Activated naive CD8-positive, alpha-beta T cell treated with anti-CD3 and anti-CD28 coated beads for 36 hours (primary cell): ENCODE measurements at places on chromosomes 1 and 21. TPM values are rescaled to one million over a fixed set of nuclear protein-coding genes. Genes with fewer than 3 reads are reported as not detected.

The HUNK gene
- total RNA-seq, result 0.54 TPM

The FCRL1 gene
- total RNA-seq, result 0.74 TPM

The VPS13D gene
- 29.1 TPM for total RNA-seq

The KHDRBS1 gene
- 221 TPM for total RNA-seq

- no peak for DNase-seq
- H3K4me1 ChIP-seq, result peaks cover 2% of the 10 kb centered on the region
- no peaks in the 10 kb centered on the region for H3K27me3 ChIP-seq
- H3K4me3 ChIP-seq, result no peak overlapping the region
Observed at GRCh38 chr1:110717179-110717578, 42.4 kb upstream of the KCNA3 start.

- peak overlapping the region; percentile 69 for H3K4me3 ChIP-seq
- peaks cover 50% of the 10 kb centered on the region for H3K27me3 ChIP-seq
- H3K4me1 ChIP-seq, result peaks cover 6% of the 10 kb centered on the region
Observed at GRCh38 chr1:904310-904950, 19.3 kb upstream of the SAMD11 start.

DNA sequence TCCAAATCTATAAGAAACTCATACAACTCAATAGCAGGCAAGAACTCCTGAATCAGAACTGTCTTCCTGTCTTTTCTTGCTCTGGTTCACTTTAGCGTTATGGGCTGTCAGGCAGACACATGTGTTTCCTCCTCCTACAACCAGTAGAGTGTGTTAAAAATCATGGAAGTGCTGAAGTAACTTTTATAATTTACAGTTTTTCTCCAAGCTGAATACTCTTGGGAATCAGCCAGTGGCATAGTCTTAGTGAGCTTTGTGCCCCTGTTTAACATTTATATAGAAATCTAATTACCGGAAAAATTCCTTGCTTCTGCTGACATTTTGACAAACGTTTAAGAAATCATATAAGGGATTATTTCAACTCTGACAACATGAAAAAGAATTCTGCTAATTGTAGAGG lies 113.1 kb upstream of the RGS18 start:
- H3K4me1 ChIP-seq, result no peaks in the 10 kb centered on the region
- H3K27me3 ChIP-seq, result no peaks in the 10 kb centered on the region
- H3K4me3 ChIP-seq, result no peak overlapping the region
- H3K36me3 ChIP-seq, result no peaks in the 10 kb centered on the region

DNA sequence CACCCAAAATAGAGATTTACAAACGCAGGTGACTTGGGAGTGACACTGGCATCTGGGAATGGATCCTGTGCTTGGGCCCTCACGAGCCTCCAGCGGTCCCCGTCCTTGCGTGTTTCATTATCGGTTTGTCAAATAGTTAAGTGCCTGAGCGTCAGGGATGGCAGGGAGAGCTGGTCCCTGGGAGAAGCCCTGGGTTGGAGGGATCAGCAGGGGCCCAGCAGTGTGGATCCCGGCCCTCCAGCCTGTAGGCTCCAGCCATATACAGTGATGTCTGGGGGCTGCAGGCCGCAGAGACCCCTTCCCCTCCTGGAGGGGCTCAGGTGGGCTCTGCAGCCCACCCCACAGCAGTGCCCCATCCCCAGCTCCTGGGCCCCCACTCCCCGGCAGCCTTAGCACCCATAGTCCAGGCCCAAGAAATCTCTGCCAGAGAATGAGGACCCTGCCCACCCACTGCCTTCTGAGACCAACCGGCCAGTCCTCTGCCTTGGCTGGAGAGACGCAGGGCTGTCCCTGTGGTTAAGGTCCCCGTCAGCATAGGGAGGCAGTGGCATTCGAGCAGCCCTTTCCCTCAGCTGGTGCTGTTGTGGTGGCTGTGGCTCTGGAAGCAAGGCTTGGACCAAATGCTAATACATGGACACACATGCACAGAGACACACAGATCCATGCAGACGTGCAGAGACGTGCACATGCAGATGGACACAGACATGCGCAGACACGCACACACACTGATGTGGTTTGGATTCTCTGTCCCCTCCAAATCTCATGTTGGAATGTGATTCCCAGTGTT lies 2.4 kb upstream of the SLC19A1 start:
- no peak overlapping the region for H3K4me3 ChIP-seq
- no peak for DNase-seq
- peaks cover 15% of the 10 kb centered on the region for H3K36me3 ChIP-seq
- H3K4me1 ChIP-seq, result peaks cover 14% of the 10 kb centered on the region
- H3K27ac ChIP-seq, result no peak overlapping the region
- H3K27me3 ChIP-seq, result no peaks in the 10 kb centered on the region

DNA sequence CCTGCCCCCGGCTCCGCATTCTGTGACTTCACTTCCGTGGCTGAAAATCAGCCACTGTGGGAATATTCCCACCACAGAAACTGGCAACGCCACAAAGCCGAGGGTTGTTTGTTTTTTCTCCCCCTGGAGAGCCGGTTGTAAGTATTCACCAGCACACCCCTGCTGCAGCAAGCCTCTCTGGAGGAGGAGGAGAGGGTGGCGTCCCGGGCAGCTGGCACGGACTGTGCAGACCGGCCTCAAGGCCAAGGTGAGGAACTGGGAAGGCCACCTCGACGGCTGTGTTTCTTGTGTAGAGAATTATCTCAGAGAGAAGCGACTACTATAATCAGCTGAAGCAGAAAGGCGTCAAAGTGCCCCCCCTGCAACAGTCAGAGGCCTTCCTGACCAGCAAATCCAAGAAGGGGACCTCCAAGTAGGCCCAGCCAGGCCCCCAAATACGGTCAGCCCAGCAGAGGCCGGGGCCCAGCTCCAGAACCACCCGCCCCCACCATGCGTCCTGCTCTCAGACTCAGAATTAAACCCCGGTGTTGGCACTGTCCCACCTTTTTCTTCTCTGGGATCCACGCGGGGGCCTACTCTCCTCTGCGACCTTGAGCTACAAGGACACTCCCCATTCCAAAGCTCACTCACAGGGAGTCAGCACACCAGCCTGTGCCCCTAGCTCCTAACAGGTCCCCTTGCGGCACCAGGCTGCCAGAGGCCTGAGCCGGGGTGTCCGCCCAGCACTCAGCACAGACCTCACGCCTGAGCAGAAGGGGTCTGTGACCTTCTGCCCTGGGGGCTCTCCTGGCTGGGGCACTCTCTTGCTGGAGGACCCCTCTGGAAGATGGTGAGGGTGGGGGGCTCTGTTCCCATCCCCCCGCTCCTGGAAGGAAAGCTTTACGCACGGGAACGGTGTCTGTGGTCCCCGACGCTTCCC lies 1.2 kb upstream of the SMIM1 start:
- peaks cover 8% of the 10 kb centered on the region for H3K4me1 ChIP-seq
- peak overlapping the region; percentile 85 for H3K27ac ChIP-seq
- peak overlapping the region; percentile 79 for H3K4me3 ChIP-seq
- DNase-seq, result no peak
- H3K36me3 ChIP-seq, result no peaks in the 10 kb centered on the region

- no peak overlapping the region for H3K27ac ChIP-seq
- H3K4me1 ChIP-seq, result no peaks in the 10 kb centered on the region
- peaks cover 14% of the 10 kb centered on the region for H3K27me3 ChIP-seq
- H3K4me3 ChIP-seq, result no peak overlapping the region
Observed at GRCh38 chr1:88488237-88488636, 195.8 kb upstream of the PKN2 start.

- no peaks in the 10 kb centered on the region for H3K27me3 ChIP-seq
- no peak for DNase-seq
- peaks cover 1% of the 10 kb centered on the region for H3K36me3 ChIP-seq
- H3K4me3 ChIP-seq, result no peak overlapping the region
Observed at GRCh38 chr1:198809247-198809646, 170.4 kb downstream of the PTPRC start.

- peaks cover 18% of the 10 kb centered on the region for H3K4me1 ChIP-seq
- H3K36me3 ChIP-seq, result no peaks in the 10 kb centered on the region
- H3K4me3 ChIP-seq, result peak overlapping the region; percentile 84
- peak; percentile 30 for DNase-seq
Observed at GRCh38 chr1:111739925-111740765, 950 bp upstream of the INKA2 start.

DNA sequence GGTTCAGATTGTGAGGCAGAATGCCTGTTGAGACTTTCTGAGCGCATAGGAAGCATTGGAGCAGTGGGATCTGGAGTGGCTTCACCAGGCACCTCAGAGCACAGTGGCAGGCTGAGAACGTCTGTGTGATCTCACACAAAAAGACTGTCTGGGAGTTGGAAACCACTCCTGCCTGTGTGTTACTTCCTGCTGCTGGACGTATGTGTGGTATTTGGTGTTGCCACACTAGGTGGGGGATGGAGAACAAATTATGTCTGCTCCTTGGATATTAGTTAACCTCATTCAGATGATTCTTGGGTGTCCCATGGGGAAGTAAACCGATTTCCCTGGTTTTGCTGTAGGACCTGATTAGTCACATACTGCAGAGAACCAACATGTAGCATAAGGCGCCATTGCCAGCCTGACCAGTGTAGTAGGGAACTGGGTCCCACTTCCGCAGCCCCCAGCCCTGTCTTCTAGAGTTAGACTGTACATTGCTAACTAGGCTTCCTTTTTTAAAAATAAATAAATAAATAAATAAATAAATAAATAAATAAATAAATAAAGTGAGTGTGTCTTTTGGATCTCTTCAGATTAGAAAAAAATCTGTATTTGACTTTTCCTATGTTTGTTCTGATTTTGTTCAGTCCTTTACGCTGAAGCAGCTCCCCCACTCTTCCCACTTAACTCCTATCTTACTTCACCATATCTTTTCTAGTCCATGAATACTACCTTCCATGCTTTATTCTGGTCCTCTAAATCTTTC lies 26.9 kb downstream of the UCK2 start:
- peaks cover 21% of the 10 kb centered on the region for H3K4me1 ChIP-seq
- DNase-seq, result no peak
- H3K36me3 ChIP-seq, result peaks cover 11% of the 10 kb centered on the region
- no peaks in the 10 kb centered on the region for H3K27me3 ChIP-seq
- no peak overlapping the region for H3K4me3 ChIP-seq

DNA sequence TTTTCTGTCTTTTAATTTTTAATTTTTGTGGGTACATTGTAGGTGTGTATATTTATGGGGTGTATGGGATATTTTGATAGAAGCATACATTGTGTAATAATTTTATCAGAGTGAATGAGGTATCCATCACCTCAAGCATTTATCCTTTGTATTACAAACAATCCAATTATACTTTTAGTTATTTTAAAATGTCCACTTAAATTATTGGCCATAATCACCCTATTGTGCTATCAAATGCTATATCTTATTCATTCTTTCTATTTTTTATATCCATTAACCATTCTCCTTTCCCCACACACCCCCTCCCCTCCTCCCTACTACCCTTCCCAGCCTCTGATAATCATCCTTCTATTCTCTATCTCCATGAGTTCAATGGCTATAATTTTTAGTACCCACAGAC lies 70.2 kb upstream of the TSHB start:
- no peaks in the 10 kb centered on the region for H3K4me1 ChIP-seq
- H3K27ac ChIP-seq, result no peak overlapping the region
- no peak overlapping the region for H3K4me3 ChIP-seq
- no peaks in the 10 kb centered on the region for H3K36me3 ChIP-seq
- H3K27me3 ChIP-seq, result peaks cover 48% of the 10 kb centered on the region
- DNase-seq, result no peak

- H3K4me3 ChIP-seq, result no peak overlapping the region
- H3K27ac ChIP-seq, result peak overlapping the region; percentile 20
- peaks cover 41% of the 10 kb centered on the region for H3K4me1 ChIP-seq
- peaks cover 35% of the 10 kb centered on the region for H3K36me3 ChIP-seq
- no peaks in the 10 kb centered on the region for H3K27me3 ChIP-seq
Observed at GRCh38 chr1:27476237-27476636, 13.7 kb downstream of the WASF2 start.

DNA sequence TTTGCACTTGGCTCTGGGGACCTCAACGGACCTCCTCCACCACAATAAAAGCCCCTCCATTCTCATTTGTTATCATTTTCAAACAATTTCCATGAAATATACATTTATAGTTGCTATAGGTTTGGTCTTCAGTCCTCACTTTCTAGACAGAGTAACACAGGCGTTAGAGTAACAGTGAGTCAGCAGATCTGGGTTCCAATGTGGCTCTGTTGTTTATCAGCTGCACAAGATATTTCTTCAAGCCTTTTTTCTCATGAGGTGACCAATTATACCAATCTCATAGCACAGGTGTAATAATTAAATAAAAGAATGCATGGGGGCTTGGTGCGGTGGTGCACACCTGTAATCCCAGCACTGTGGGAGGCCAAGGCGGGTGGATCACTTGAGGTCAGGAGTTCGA lies 32.8 kb upstream of the PSMB2 start:
- H3K4me1 ChIP-seq, result no peaks in the 10 kb centered on the region
- H3K27me3 ChIP-seq, result peaks cover 14% of the 10 kb centered on the region
- H3K36me3 ChIP-seq, result no peaks in the 10 kb centered on the region
- no peak overlapping the region for H3K27ac ChIP-seq
- DNase-seq, result no peak

- peak overlapping the region; percentile 97 for H3K4me3 ChIP-seq
- peaks cover 69% of the 10 kb centered on the region for H3K4me1 ChIP-seq
- H3K27ac ChIP-seq, result peak overlapping the region; percentile 99
- H3K36me3 ChIP-seq, result peaks cover 74% of the 10 kb centered on the region
Observed at GRCh38 chr1:206559672-206559995, 52.3 kb downstream of the RASSF5 start.

DNA sequence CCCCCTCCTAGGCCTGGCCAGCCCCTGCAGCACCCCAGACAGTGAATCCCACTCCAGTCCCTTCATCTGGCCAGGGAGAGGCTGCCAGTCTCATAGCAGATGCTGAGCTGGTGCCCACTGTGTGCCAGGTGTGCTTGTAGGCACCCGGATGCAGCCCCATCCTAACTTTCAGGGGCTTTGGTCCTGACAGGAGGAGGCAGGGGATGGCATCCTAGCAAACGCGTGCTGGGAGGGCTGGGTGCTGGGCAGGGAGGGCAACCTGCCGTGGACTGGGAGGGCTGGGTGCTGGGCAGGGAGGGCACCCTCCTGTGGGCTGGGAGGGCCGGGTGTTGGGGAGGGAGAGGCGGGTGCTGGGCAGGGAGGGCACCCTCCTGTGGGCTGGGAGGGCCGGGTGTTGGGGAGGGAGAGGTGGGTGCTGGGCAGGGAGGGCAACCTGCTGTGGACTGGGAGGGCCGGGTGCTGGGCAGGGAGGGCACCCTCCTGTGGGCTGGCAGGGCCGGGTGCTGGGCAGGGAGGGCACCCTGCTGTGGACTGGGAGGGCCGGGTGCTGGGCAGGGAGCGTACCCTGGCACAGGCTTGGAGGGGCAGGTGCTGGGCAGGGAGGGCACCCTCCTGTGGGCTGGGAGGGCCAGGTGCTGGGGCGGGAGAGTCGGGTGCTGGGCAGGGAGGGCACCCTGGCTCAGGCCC lies 35.3 kb downstream of the SLC19A1 start:
- H3K4me1 ChIP-seq, result no peaks in the 10 kb centered on the region
- DNase-seq, result no peak
- no peak overlapping the region for H3K4me3 ChIP-seq
- H3K27me3 ChIP-seq, result no peaks in the 10 kb centered on the region
- no peak overlapping the region for H3K27ac ChIP-seq
- H3K36me3 ChIP-seq, result peaks cover 1% of the 10 kb centered on the region
